ENCODE measurements at places on chromosomes 3 and 15.

DNA sequence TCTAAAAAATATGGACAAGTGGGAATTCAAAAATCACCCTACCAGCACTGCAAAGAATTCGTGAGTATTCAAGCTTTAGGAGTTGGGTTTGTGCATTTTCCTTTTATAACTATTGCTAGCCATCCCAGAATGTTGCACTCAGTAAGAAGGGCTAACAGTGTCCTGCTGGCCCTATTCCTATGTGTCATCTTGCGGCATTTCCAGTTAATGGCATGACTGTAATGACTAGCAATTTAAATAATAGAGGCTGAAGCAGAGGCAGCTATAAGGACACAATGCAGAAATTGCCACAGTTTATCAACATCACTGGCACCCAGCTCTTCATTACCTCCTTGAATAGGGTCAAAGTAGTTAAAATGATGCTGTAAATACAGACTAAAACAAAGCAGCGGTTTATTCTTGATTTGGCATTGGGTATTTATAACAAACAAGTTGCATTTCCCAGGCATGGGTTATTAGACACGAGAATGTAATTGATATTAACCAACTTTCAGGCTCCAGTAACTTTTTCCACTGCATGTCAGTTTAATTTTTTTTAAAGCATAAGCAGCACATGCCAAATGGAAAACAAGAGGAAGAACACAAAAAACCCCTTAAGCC is 177.6 kb downstream of the FHIT start:
- DNase-seq, result no peak

GRCh38 chr3:110479731-110480130 is 591.9 kb upstream of the NECTIN3 start:
- no peak for DNase-seq

- peak; percentile 88 for DNase-seq
Observed at GRCh38 chr3:49500732-49501609, 30.9 kb downstream of the DAG1 start.

DNA sequence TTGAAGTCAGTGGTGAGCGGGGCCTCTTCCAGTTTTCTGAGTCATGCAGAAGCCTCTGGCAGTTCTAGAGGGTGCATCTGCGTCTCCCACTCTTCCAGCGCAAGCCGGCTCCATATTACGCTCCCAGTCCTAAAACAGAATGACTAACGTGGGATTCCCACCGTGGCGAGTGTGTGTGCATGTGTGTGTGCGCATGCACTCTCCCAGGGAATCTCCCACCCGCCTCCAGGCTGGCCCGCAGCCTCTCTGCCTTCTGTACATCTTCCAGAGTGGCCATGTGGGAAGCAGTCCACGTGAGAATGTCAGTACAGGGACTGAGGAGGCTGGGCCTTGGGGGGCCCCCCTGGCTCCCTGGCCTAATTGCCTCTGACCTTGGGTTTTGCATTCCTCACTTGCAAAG is 87.7 kb downstream of the LSM3 start:
- no peak for DNase-seq

- no peak for DNase-seq
Observed at GRCh38 chr3:138492980-138493675, 58.7 kb downstream of the ESYT3 start.

DNA sequence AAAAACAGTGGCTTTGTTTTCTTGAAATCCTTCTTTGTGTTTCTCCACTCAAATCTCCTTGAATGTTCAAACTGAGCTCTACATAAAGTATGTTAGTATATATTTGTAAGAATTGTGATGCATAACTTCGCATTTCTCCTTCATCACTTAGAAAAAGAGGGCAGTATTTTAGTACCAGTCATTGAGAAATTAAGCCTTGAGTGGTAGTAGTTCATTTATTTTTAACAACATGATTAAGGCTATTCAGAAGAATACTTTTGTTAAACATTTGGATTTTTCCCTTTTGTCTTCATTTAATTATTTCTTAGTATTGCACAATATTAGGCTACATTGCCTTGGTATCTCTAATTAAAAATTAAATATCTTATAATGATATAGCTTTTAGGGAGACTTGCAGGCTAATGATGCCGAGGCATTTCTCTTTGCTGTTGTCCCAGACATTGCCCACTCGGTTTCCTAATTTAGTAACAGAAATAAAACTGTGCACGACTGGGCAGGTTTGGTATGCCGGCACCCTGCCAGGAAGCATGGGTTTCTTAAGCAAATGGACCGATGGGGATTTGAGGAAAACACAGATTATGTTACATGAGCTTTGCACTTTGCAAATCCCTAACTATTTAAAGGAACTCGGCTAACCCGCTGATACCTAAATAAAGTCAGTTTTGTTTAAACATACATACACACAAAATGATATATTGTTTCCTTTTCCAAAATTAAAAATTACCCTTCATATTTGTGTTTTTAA is 54.7 kb downstream of the LRRC28 start:
- peak; percentile 31 for DNase-seq

DNA sequence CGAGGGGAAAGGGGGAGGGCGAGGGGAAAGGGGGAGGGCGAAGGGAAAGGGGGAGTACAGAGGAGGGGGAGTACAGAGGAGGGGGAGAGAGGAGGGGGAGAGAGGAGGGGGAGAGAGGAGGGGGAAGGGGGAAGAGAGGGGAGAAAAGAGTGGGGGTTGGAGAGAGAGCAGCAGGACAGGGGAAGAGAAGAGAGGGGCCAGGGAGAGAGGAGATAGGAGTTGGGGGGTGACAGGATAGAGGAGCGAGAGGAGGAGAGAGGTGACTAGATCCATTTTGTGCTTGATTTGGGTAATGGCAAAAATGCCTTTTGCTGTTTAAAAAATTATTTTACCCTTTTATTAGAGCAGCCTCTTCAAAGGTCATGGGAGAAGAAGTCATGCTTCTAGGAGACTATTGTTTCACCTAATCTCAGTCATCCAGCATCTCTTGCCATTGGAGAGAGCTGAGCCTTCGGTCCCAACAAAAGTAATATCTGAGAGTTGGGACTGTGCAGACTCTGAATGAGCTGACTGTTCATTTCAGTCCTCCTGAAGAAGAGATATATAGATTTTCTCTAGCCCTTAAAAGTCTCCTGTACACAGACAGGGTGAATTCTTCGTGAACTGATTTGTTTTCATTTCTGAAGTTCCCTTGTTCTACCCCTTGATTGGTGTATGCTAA is 15.1 kb upstream of the TOP2B start:
- DNase-seq, result no peak

DNA sequence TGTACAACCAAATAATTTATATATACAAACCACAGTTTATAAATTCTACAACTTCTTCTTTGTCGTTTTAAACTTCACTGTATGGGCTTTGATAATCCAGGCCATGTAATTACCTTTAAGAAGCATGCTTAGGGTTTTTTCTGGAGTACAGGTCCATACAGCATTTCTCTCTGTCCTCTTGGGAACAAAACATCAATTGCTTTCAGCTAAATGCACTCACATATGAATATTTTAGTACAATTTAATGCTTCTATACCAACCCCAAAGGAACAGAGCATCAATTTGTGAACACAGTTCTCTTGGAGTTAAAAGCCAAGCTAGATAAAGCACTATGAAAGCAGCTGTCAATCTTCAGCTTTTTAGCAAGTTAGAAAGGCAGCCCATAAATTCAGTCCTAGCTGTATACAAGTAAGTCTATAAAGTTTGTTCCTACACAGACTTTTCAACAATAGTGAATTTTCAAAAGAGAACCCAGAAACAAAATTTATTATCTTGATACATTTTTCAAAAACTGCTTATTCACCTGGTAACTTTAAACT is 66.1 kb downstream of the ETFA start:
- DNase-seq, result no peak

- no peak for DNase-seq
Observed at GRCh38 chr3:154972951-154973350, 107.2 kb upstream of the MME start.

- DNase-seq, result peak; percentile 77
Observed at GRCh38 chr3:64209866-64210621, 15.2 kb downstream of the PRICKLE2 start.

- no peak for DNase-seq
Observed at GRCh38 chr3:155031186-155031585, 48.9 kb upstream of the MME start.

GRCh38 chr3:153284282-153284938 is 122.4 kb downstream of the RAP2B start:
- DNase-seq, result peak; percentile 43

DNA sequence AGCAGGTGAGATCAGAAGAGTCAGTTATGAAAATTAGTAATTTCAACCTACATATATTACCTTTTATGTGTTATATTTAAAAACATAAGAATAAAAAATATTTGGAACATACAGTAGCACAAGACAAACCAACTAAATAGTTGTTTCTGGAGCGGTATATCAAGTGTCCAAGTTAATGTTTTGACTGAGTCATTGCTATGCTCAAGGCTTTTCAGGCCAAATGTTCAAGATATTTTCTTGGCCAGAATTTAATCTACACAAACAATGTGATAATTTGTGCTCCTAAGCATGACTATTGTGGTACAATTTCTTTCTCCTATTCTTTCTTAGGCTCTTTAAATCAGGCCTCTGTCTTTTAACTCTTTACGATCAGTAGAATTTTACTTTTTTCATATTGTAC is 412.4 kb downstream of the RAP2B start:
- DNase-seq, result no peak

GRCh38 chr15:70062321-70062956 is 35.3 kb downstream of the TLE3 start:
- DNase-seq, result peak; percentile 71

- DNase-seq, result peak; percentile 90
Observed at GRCh38 chr3:56467108-56467507, 1.2 kb downstream of the ERC2 start.

DNA sequence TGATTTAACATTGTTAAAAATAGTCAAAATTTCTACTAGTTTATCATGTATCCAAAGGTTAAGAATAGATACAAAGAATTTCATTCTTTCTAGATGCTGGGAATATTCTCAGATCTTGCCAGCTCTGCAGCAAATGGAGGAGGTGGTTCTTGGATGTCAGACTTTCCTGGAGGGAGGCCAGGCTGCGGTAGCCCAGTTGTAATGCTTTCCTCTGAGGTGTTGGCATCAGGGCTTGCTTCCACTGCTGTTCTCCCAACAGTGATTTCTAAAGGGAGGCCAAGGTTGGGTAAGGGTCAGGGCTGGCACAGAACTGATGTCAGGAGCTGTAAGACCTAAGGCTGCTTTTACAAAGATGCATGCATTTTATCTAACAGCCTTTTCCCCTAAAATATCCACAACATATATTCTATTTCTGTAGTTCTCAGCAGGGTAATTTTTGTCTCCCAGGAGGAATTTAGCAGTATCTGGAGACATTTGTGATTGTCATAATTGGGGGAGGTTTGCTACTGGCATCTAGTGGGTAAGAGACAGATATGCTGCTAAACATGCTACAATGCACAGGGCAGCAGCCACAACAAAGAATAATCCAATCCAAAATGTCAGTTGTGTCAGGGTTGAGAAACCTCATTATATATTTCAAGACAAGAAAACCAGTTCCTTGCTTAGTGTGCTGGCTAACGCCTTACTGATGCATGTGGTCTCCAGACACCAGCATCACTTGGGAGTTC is 42.0 kb upstream of the SPTSSB start:
- peak; percentile 56 for DNase-seq

GRCh38 chr15:87570206-87570605 is 686.3 kb downstream of the NTRK3 start:
- DNase-seq, result no peak

- no peak for DNase-seq
Observed at GRCh38 chr3:38376098-38376816, 29.7 kb downstream of the XYLB start.

DNA sequence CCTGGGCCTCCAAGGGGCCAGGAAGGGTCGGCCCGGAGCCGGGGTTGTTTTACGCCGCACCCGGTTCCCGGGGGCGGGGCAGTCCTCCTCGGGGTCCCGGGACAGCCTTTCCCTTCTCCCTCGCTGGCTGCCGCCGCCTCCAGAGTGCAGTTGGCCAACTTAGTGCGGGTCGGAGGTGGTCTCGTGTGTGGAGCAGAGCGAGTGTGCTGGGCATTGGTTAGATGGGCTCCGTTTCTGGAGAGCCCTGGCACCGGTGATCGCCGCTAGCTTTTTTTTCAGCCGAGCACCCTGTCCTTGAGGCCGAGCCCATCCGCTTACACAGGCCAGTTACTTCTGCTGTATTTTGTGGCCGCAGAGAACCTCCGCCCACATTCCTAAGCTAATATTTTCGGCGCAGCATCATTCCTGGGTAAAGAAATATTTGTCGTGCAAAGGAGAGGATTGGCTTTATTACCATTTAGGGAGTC is 585 bp downstream of the KIF23 start:
- peak; percentile 78 for DNase-seq
